ENCODE measurements at places on chromosomes 2 and 18.

DNA sequence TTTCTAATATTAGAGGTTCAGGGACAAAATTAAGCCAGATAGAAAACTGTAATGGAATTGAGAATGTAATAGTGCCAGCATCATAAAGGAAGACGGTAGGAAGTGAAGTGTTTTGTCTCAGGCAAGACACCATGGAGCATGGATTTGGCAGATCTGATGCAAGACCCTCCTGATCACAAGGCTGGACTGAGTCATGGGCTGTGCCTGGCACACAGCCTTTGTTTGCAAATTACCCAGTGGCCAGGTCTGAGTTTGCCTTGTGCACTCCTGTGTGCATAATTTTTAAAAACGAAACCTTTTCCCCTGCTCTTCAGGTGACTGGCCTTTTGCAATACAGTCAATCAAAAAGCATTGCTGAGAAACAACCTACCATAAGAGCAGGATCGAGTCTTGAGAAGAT, 2.0 kb upstream of the UPP2 start:
- DNase-seq: no peak

GRCh38 chr2:221943076-221943810, 355.6 kb downstream of the PAX3 start:
- DNase-seq: peak; percentile 3

DNA sequence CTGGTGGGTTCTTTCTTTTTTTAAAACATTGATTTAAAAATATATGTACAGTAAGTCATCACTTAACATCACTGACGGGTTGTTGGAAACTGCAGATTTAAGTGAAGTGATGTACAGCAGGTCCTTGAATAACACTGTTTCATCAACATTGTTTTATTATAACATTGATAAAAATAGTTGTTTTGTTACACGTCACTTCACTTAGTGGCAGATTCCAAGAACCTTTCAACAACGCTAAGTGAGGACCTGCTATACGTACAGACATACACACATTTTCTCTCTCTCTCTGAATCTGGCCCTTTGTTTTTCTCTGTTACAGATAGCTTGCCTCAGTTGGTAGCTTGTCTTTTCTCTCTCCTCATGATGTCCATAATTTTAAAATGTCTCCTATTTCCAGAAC, 9.5 kb downstream of the CNOT11 start:
- DNase-seq: no peak

GRCh38 chr2:38739524-38739923, 11.6 kb downstream of the SRSF7 start:
- DNase-seq: no peak

DNA sequence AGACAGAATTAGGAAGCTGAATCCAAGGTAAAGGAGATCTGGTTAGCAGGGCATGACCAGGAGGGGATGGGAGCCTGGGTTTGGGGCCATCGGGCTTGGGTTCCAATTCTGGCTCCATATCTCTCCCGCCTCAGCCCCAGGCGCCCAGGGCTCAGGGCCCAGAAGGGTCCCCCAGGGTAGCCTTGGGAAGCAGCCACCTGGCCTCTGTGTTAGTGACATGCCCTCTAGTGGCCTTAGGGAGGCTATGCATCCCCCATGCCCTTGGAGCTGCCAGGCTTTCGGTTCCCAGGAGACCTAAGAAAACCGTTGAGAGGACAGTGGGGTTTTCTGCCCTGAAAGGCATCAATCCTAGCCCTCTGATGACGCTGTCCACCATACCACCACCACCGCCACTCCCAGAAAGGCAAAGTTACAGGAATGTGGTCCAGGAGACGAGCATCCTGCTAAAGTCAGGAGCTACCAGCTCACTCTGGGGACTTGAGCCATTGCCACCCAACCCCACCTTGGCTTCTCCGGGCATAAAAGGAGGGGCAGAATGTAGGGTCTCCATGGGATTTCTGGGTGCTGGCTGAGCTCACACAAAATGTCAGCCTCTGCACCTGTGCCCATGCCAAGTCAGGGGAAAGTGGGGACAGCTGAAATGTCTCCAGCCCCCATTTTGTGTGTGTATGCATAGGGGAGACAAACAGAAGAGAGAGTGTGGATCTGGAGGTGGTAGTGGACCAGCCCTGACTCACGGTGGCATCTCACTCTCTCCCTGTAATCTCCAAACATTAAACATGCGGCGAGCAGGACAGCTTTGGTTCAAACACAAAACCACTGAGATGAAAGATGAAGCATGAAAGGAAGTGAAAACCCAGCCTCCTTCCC, 56.5 kb downstream of the EMX1 start:
- DNase-seq: peak; percentile 87

DNA sequence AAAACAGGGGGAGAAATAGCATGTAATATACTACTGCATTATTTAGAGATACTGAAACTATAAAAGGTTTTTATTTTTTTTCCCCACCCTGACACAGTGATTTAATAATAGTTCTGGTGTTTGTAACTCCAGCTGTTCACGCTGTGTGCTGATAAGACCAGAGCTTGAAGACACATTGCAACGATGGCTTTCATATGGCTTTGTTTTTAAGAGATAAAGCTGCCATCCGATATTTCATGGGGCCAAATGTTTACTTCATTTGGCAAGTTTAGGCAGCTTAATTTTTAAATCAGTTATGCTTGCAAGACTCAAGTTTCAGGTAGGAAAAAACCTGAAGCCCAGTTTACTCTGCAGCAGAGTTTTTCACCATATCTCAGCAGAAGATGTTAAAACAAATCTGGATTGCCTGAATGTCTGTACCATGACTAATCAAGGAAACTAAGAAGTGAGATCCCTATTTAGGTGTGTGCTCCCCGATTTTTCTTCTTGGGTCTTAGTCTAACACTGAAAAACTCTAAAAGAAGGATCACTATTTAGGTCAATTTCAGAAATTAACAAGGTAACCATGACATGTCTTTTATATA, 508.6 kb downstream of the PARD3B start:
- no peak for DNase-seq

GRCh38 chr2:30986231-30986580, 152.0 kb downstream of the GALNT14 start:
- no peak for DNase-seq

GRCh38 chr18:42338683-42339082, 383.6 kb downstream of the PIK3C3 start:
- no peak for DNase-seq

DNA sequence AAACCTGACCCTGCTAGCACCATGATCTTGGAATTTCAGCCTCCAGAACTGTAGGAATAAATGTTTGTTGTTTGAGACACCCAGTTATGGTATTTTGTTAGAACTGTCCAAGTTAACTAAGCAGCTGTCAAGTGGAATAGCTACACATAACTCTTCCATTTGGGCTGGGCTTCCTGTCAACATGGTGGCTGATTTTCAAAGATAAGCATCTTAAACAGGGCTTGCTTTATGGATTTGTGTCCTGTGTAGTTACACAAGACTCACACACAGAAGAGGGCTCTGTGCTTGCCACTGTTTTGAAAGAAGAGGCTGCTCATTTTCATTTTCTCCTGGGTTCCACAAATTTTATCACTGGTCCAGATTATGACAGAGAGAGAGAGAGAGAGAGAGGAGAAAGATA, 35.7 kb downstream of the GCG start:
- DNase-seq: no peak

GRCh38 chr2:242038928-242039341, 169.4 kb downstream of the RTP5 start:
- DNase-seq: no peak

- peak; percentile 68 for DNase-seq
Observed at GRCh38 chr2:53490659-53491058, 276.9 kb upstream of the CHAC2 start.

GRCh38 chr2:215884451-215885087, 128.8 kb downstream of the MREG start:
- DNase-seq: peak; percentile 29

DNA sequence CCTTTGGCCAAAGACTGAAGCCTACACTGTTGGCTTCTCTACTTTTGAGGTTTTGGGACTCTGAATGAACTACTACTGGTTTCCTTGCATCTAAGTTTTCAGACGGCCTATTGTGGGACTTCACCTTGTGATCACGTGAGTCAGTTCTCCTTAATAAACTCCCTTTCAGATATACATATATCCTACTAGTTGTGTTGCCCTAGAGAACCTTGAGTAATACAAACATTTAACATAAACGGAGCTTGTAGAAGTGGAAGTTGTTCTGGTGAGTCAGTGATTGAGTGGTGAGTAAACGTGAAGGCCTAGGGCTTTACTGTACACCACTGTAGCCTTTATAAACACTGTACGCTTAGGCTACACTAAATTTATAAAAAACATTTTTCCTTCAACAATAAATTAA, 107.2 kb upstream of the CDH2 start:
- DNase-seq: no peak

DNA sequence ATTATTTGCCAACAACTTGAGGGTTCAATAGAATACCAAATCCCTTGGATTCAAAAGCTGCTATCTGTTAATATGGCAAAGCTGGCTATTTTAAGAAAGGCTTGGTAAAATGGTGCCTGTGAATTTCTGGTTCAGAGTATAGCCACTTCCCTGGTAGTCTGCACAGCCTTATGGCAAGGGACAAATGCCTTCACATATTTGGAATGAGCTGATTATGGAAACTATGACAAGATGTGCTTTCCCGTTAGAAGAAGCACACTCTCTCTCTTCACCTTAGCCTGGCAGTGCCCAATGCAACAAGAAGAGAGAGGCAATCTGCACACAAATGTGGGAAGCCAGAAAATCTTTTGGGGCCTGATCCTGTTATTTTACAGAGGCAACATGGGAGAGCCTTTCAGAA, 47.5 kb upstream of the MAP3K20 start:
- no peak for DNase-seq
